PC-9 (cell line): ENCODE measurements at places on chromosomes 4 and X. TPM values are rescaled to one million over a fixed set of nuclear protein-coding genes. Genes with fewer than 3 reads are reported as not detected.

CNOT6L gene
- total RNA-seq = 26.7 and 28.4 TPM in 2 replicates

ANK2 gene
- 0.61 and 1.6 TPM in 2 replicates for total RNA-seq

NALF2 gene
- total RNA-seq = not detected in 2 replicates

VCX3A gene
- 0.85 and 2.3 TPM in 2 replicates for total RNA-seq

TMPRSS11F gene
- total RNA-seq = not detected in 2 replicates

FAM184B gene
- not detected in 2 replicates for total RNA-seq

RAB28 gene
- 15.8 and 17.5 TPM in 2 replicates for total RNA-seq

TMEM156 gene
- 20.1 and 29.3 TPM in 2 replicates for total RNA-seq

ASMT gene
- total RNA-seq = not detected in 2 replicates

YY2 gene
- total RNA-seq = 2.0 and 2.1 TPM in 2 replicates

CXCR3 gene
- not detected in 2 replicates for total RNA-seq

CYSLTR1 gene
- total RNA-seq = not detected in 2 replicates

- no peak for DNase-seq
Observed at GRCh38 chr4:15153662-15154061, 151.4 kb downstream of the CPEB2 start.

DNA sequence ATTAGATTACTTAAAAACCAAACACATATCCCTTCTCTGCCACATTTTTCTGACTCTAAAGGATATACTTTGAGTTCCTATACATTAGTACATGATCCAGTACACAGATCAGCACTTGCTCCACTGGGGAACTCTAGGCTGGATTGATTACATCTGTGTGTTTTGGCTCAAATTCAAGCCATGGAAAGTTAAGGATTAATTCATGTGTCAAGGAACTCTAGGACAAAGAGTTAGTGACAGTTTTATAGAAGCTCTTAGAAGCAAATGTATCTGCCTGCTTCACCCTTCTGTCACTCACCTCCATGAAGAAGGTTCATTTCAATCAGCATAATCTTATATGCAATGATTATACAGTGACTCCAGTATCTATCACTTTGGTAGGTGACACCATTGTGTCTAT, 43.2 kb downstream of the SCFD2 start:
- no peak for DNase-seq

DNA sequence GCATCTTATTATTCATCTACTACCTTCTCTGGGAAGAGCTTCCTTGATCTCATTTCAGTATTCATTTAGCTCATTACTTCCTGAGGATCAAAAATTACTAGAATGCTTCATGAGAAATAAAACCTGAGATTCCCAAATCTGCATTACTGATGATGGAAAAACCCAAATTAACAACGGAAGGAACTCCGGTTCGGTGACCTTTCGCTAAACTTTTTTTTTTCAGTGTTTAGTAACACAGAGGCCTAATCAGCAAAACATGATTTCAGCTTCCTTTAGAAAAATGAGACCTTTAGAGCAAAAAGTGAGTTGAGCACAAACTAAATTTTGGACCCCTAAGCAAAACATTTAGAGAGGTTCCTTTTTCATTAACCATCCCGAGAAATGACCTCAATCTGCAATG, 229.2 kb downstream of the MAML3 start:
- no peak for DNase-seq

DNA sequence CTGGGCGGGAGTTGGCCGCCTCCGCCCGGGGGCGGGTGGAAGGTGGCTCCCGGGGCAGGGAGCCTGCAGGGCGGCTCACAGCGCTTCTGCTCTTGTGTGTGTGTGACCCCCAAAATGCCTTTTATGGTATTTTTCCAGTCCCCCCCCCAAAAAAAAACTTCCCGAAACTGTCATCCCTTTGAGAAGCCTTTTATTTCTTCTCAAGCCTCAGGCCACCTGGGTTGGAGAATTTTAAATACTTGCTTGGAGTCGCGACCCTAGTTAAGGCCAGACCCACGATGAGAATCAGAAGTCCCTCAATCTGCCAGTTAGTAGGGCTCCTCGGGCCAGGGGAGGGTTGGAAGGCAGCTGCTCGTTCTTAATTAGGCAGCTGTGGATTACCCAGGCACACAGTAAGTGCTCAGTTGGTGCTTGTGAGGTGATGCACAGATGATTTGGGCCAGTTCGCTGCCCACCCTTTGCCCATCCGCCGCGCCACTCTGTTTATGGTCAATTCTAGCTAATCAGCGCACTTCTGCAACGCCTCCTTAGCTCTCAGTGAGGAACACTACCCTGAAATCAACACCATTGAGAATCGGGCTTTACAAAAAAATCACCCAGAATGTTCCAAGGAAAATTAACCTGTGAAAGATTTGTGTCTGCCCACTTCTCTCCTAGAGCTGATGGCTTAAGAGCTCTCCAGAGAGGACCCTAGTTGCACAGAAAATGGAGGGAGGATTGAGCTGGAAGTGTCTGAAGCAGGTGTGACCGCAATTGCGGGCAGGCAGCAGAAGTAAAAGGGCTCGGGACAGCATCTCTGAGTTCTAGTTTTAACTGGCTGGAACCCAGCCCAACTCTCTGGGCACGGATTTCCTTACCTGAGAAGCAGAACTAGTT, 648 bp upstream of the SCD5 start:
- no peak for DNase-seq

GRCh38 chrX:153556767-153557166, 39.3 kb downstream of the ATP2B3 start:
- DNase-seq = no peak

DNA sequence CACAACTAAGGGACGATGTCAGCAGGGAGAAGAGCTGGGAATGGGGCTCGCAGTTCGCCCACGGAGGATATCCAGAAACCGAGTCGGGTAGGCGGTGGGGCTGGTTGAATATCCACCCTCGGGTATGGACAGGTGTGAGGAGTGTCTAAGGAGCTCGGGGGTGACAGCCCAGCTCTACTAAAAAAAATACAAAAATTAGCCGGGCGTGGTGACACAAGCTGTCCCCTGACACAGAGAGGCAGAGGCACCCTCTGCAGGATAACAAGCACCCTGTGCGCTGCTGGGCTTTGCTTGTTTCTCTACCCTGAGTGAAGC, 12.2 kb upstream of the ASMTL start:
- DNase-seq = no peak

DNA sequence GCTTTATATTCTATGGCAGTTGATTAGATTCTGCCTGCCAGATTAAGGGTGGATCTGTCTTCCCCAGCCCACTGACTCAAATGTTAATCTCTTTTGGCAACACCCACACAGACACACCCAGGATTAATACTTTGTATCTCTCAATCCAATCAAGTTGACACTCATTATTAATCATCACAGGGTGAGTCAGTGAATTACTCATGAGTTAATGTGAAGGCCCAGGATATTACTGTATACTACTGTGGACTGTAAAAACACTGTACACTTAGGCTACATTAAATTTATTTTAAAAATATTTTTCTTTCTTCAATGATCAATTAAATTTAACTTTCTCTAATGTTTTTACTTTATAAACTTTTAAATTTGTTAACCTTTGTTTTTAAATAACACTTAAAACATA, 87.7 kb downstream of the NAP1L3 start:
- DNase-seq = no peak

DNA sequence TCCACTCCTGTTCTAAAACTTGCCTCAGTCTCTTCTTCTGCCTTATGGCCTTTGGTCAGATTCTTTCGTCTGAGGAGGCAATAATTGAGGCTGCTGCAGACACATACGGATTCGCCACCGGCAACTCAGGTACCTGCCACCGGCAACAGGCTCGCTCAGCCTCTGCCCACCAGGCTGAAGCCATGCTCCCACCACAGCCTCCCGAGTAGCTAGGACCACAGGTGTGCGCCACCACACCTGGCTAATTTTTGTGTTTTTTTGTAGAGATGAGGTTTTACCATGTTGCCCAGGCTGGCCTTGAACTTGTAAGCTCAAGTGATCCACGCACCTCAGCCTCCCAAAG, 26.6 kb downstream of the TNIP2 start:
- no peak for DNase-seq

DNA sequence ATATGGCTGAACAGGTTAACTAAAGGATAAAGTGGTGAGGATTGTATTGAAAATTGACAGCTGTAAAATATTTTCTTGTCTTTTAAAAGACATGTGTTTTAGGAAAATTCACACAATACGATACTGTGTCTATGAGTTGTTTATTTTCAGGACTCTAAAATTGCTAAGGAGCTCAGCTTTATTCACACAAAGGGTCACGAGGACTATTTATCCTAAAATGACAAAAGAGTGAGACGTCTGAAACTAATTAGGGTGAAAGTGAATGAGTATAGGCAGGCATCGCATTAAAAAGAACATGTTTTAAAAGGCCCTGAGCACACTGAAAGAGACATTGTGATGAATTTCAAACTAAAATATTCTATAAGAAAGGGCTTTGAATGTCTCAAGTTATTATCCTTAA, 304.7 kb downstream of the SH2D1A start:
- no peak for DNase-seq

DNA sequence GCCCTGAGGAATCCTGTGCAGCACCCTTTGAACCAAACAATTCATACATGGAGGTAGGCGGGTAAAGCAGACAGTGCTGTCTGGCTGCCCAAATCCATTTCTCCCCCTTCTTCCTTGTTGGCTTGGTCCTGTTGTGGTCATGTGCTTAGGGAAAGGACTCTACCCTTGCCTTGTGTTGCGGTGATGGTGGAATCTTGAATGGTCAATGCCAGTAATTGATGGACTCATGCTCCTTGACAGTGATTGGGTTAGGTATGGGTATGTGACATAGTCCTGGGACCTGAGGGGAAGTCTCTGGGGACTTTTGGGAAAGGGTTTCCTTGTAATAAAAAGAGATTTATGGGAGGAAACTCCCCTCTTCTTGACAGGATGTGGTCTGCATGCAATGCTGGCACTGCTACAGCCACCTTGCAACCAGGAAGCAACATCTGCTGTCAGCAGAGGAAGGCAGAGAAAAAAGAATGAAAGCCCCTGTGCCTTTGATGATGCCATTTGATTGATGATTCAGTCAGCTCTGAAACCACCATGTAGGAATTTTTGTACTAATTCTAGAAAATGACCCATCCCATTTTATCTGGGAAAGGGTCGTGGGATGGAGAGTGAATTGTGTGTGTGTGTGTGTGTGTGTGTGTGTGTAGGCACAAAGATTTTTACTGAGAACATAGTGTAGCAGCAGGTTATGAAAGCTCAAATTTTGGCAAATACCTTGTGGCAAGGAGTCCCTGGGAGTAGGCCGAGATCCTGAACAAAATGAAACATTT, 30.0 kb upstream of the HUWE1 start:
- DNase-seq = peak; percentile 10

- DNase-seq = no peak
Observed at GRCh38 chrX:274904-275475, 6.2 kb upstream of the PLCXD1 start.

- no peak for DNase-seq
Observed at GRCh38 chr4:85369703-85370380, 105.1 kb upstream of the ARHGAP24 start.

GRCh38 chrX:7586126-7586525, 256.8 kb upstream of the VCX start:
- no peak for DNase-seq

GRCh38 chr4:39770471-39770870, 72.5 kb downstream of the UBE2K start:
- no peak for DNase-seq

DNA sequence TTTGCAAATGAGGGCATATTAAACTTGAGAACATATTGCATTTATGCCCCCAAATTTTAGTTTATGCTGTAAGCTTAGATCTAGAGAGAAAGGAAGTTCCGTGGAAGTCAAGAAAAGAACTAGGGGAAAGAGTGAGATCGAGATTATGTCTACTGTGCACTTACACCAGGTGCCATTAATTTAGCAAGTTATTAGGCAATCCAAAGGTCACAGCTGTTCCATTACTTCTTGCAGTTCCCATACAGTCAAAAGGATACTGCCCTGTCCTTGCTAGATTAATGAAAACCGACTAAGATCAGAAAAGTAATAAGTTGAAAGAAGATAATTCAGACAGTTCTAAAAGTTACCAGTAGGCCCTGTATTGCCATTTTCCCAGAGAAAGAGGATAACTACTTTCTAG, 49.3 kb upstream of the SLC7A11 start:
- no peak for DNase-seq

GRCh38 chr4:76950052-76950955, 752 bp downstream of the SEPTIN11 start:
- peak; percentile 29 for DNase-seq

GRCh38 chrX:35880601-35881000, 38.9 kb upstream of the CFAP47 start:
- DNase-seq = no peak

DNA sequence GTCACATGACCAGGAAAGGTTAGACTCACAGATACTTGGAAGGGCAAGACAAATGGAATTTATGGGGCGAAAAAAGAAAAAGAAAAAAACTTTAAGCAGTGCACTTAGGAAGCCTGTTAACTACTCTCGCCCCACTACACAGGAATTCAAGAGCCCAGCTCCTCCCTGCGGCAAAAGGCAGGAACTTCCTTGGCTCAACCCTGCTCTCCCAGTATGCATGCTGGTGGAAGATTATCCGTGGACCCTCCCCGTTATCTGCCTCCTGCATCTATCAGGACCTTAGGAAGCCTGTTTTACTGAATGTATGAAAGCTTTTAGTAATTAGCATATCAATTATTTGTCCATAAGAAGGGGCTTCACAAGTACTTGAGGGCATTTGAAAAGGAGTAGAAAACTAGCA, 40.1 kb upstream of the RPA4 start:
- DNase-seq = no peak

- peak; percentile 53 for DNase-seq
Observed at GRCh38 chr4:95289028-95289634, 259.6 kb downstream of the UNC5C start.

- no peak for DNase-seq
Observed at GRCh38 chr4:47478804-47479203, 6.3 kb upstream of the ATP10D start.

DNA sequence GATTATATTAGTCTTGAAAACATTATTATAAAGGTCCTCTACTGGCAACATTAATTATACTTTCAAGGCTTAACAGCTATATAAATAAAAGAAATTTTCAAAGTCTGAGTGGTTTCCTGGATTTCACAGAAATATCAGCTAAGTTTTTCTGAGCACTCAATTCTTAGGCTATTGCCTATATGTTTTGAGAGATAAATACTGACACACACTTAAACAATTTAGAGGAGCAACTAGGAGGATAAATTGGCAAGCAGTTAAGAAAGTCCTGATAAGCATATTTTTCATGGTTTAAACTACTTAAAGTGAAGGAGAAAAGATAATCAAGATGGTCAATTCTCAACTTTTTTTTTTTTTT, 2.7 kb upstream of the MGARP start:
- no peak for DNase-seq

DNA sequence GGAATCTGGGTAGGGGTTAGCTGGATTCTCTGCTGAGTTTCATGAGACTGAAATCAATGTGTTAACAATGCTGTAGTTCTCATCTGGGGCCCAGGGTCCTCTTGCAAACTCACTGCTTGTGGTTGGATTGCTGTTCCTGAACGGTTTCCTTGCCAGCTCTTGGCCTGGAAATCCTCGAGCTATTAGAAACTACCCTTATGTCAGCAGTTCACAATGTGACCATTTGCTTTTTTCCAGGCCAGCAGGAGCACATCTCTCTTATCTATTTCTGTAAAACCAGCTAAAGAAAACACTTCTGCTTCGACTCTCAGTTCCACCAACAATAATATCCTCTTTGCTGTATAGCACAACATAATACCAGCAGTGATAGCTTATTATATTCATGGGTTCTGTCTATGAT, 140.1 kb upstream of the TRAM1L1 start:
- no peak for DNase-seq
